Activated T-cell treated with anti-CD3 and anti-CD28 coated beads, Interleukin-2, amount 50 U/mL, for 72 hours (primary cell): ENCODE measurements at places on chromosomes 2 and 18. TPM values are rescaled to one million over a fixed set of nuclear protein-coding genes. Genes with fewer than 3 reads are reported as not detected.

Gene PRKAG3
- total RNA-seq: not detected

Gene CAPN14
- 0.65 TPM for total RNA-seq

GRCh38 chr2:113178069-113178746 lies 4.4 kb downstream of the PSD4 start:
- DNase-seq: no peak

DNA sequence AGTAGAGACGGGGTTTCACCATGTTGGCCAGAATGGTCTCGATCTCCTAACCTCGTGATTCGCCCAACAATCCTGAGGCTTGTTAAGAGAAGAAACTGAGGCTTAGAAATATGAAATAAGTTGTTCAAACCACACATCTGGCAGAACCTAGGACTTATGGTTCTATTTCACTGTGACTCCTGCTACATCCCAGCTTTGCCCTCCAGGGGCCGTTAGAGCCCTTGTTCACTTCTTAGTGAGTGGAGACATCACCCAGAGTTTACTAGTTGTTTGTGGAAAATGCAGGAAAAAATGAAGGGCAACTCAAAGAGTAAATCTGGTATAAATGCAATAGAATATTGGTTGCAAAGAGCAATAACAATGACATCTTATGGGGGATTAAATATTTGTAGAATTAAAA lies 43.9 kb downstream of the MARCHF4 start:
- no peak for DNase-seq

DNA sequence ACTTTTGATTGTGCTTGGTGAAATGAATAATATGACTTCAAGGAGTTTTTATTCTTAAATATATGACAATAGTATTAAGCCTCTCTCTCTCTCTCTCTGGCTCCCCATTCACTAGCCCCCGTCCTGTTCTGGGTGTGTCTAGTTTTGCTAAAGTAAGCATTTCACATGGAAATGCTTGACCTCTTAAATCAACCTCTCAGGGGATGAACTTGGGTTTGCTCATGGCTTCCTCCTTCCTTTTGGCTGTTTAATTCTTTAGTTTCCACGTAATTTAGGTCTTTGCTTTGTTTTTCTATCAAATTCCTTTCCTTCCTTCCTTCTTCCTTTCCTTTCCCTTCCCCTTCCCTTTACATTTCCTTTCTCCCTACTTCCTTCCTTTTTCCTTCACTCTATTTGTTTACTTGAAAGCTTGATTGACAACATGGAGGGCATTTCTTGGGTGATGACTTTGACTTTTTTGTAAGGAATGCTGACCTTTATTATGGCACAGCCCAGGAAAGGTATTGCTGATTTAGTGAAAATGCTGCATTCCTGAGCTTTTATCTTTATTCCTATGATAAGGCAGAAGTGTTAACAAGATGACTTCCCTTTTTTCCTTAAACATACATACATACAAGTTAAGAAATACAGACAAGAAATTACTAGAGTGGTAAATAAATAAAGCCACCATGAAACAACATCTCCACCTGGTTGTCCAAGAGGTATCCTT lies 3.6 kb downstream of the DPP4 start:
- DNase-seq: no peak

GRCh38 chr2:216842636-216843035 lies 17.2 kb downstream of the TNP1 start:
- DNase-seq: no peak

DNA sequence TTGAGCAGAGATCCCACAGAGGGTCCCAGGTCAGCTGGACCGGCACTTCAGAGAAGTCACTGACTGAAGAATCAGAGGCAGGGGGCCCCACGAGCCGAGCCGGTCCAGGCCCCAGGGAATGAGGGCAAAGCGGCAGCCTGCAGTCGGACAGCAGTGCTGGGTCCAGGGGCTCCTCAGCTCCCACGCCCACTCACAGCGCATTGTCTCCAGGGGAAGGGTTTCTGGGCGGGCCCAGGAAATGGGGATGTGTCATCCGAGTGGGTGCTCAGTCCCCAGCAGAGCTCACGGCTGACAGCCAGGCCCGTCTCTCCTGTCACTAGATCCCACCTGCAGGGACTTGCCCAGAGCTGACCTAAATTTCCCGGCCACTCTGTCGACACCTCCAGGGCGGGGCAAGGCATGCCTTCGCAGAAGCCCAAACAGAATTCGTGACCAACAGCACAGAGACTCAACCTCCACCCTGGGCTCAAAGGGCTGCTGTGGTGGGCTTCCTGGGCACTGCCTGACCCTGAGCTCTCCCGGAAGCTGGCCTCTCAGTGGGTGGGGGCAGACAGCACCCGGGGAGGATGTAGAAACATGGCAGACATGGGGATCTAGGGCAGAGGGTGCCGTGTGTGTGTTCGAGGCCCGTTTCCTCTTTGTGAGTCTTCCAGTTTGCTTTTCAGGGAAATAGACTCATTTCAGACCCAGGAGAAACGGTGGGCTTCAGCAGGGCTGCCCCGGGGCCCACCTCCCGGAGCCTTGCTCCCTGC lies 42.1 kb upstream of the TAF1B start:
- DNase-seq: peak; percentile 66

GRCh38 chr18:22900558-22901238 lies 32.4 kb upstream of the RBBP8 start:
- DNase-seq: no peak

- no peak for DNase-seq
These were observed 322.2 kb upstream of the SPHKAP start for GRCh38 chr2:228503731-228504130.

DNA sequence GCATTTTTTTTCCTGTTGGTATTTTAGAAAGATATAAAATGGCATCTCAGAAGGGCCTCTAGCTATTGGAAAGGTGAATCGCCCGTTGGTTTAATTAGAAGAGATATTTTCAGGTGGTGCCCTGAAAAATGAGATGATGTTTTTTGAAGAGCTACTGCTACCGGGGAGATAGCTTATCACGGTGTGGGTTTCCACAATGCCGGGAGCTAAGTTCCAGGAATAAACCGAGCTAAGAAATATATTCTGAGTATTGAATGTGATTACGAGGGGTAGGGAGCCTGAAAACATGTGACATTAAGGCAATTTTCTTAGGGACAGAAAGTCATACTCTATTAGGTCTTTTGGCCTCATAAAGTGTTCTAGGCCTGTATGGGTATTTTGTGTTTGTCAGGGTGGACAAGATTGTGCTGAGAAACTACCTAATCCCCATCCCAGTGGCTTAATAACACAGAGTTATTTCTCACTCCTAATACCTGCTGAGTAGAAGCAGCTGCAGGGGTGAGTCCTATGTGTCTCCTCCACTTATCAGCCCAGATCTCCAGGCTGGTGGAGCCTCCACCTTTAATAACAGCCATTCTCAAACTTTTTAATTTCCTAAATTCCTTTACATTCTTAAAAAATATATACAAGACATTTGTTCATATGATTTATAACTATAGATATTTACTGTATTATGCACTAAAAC lies 150.2 kb downstream of the LRRTM1 start:
- no peak for DNase-seq
